ENCODE measurements at places on chromosomes 2 and 18. TPM values are rescaled to one million over a fixed set of nuclear protein-coding genes. Genes with fewer than 3 reads are reported as not detected.

NEURL3 gene
- not detected for total RNA-seq

SOX11 gene
- total RNA-seq, result 312 TPM

UGT1A5 gene
- not detected for total RNA-seq

VAMP8 gene
- 0.74 TPM for total RNA-seq

FOXI3 gene
- 0.25 TPM for total RNA-seq

SLC23A3 gene
- not detected for total RNA-seq

KCNJ3 gene
- total RNA-seq, result 12.5 TPM

Measured in temporal lobe (tissue), 4 donors.